ENCODE measurements at places on chromosomes 7 and 10.

DNA sequence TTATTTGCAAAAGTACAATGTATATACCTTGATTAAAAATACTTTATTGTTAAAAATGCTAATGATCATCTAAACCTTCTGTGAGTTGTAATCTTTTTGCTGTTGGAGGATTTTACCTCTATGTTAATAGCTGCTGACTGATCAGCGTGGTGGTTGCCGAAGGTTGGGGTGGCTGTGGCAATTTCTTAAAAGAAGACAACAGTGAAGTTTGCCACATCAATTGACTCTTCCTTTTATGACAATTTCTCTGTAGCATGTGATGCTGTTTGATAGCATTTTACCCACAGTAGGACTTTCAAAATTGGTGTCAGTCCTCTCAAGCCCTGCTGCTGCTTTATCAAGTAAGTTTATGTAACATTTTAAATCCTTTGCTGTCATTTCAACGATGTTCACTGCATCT is 16.9 kb upstream of the ENTPD1 start:
- no peaks in the 10 kb centered on the region for H3K36me3 ChIP-seq
- no peak overlapping the region for H3K27ac ChIP-seq
- no peak overlapping the region for H3K4me3 ChIP-seq
- no peaks in the 10 kb centered on the region for H3K27me3 ChIP-seq
- no peak for DNase-seq
- peaks cover 2% of the 10 kb centered on the region for H3K4me1 ChIP-seq

GRCh38 chr10:71137701-71138100 is 74.7 kb upstream of the UNC5B start:
- H3K4me1 ChIP-seq = peaks cover 5% of the 10 kb centered on the region
- DNase-seq = no peak
- no peaks in the 10 kb centered on the region for H3K27me3 ChIP-seq
- no peaks in the 10 kb centered on the region for H3K36me3 ChIP-seq
- H3K27ac ChIP-seq = no peak overlapping the region

- no peak for DNase-seq
- H3K4me1 ChIP-seq = peaks cover 2% of the 10 kb centered on the region
- H3K27me3 ChIP-seq = no peaks in the 10 kb centered on the region
- no peak overlapping the region for H3K27ac ChIP-seq
- H3K36me3 ChIP-seq = no peaks in the 10 kb centered on the region
Measured at GRCh38 chr10:86198271-86198670, 168.3 kb downstream of the GRID1 start.

DNA sequence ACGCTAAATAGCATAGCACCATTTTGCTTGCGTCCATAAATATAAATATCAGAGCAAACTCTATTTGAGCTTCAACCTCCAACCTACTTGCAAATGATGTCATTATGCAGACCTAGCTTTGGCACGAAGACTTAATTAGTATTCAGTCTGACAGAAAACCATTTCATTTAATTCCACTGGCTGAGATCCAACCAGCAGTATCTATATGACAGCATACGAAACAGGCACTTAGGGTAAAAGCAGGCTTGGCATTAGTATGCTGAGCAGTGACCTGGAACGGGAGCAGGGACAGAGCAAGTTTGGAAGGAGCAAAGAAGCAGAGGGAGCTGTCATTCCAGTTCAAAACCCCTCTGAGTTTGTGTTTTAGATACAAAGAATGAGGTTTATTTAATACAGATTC is 312.5 kb upstream of the CHRM2 start:
- no peak for DNase-seq

DNA sequence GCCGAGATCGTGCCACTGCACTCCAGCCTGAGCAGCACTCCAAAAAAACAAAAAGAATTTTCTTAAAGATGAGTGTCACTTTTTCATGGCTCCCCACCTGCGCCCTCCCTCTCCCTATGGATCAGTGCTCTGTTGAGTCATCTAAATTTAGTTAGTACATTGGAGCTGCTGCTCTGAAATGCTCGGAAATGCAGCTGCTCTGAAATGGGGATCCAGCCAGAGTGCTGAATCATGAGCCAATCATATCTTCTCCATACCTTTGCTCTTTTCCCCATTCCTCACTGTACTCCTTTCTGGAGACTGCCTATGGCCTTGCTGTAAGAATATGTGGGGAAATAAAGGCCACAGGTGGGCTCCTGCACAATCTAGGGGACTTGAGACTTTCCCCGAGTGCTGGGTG is 188.8 kb downstream of the ZNF438 start:
- H3K4me1 ChIP-seq = no peaks in the 10 kb centered on the region
- H3K4me3 ChIP-seq = no peak overlapping the region
- no peak overlapping the region for H3K27ac ChIP-seq
- H3K27me3 ChIP-seq = no peaks in the 10 kb centered on the region

- no peaks in the 10 kb centered on the region for H3K4me1 ChIP-seq
- H3K4me3 ChIP-seq = no peak overlapping the region
- no peak for DNase-seq
- no peaks in the 10 kb centered on the region for H3K36me3 ChIP-seq
- H3K27me3 ChIP-seq = no peaks in the 10 kb centered on the region
- no peak overlapping the region for H3K27ac ChIP-seq
Measured at GRCh38 chr10:132761395-132762060, 24.4 kb downstream of the NKX6-2 start.

DNA sequence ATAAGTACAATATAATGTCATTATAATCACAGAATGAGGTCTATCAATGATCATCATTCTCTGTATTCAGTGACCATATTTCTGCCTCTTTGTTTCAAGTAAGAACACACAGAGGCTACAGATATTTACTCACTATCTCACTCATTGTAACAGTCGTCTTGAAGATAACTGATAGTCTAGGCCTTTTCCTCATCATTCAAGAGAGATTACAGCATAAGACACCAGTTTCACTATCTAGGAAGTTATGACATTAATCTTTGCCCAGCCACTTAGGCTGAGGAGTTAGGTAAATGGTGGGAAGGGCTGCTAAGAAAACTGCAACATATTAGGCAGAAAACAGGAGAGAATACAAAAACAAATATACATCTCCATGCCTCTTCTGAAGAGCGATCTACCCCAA is 125.3 kb downstream of the CHCHD3 start:
- no peaks in the 10 kb centered on the region for H3K27me3 ChIP-seq
- DNase-seq = no peak
- no peaks in the 10 kb centered on the region for H3K4me1 ChIP-seq

DNA sequence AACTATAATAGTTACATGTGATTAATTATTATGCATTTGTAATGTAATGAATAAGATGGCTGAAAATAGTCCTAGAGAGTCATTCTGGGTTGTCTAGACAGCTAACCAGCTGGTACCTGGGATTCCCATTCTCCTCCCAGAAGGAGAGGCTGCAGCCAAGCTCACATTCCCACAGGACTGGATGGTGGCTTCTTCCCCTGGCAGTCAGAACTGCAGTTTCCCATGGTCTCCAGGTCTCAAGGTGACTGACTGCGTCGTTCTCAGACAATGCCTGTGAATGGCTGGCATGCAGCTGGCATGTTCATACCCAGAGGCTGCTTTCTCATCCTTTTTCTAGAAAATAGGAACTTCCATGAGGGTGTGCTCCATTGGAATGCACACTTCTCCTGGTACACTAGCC is 21.3 kb downstream of the TAS2R16 start:
- DNase-seq = no peak
- peaks cover 3% of the 10 kb centered on the region for H3K4me1 ChIP-seq

- no peak for DNase-seq
- H3K36me3 ChIP-seq = no peaks in the 10 kb centered on the region
- H3K4me3 ChIP-seq = no peak overlapping the region
- no peaks in the 10 kb centered on the region for H3K27me3 ChIP-seq
- no peak overlapping the region for H3K27ac ChIP-seq
- H3K4me1 ChIP-seq = no peaks in the 10 kb centered on the region
Measured at GRCh38 chr10:63720072-63720537, 198.9 kb downstream of the REEP3 start.

GRCh38 chr7:157439761-157440160 is 103.0 kb downstream of the DNAJB6 start:
- no peaks in the 10 kb centered on the region for H3K27me3 ChIP-seq
- no peaks in the 10 kb centered on the region for H3K4me1 ChIP-seq
- no peak overlapping the region for H3K4me3 ChIP-seq
- H3K36me3 ChIP-seq = no peaks in the 10 kb centered on the region
- no peak for DNase-seq
- no peak overlapping the region for H3K27ac ChIP-seq

- no peaks in the 10 kb centered on the region for H3K4me1 ChIP-seq
- no peaks in the 10 kb centered on the region for H3K27me3 ChIP-seq
- peak; percentile 57 for DNase-seq
- no peak overlapping the region for H3K4me3 ChIP-seq
- no peak overlapping the region for H3K27ac ChIP-seq
Measured at GRCh38 chr10:118850418-118851061, 95.8 kb upstream of the CACUL1 start.

Data from iPS DF 6.9 (cell line).